ENCODE measurements at places on chromosomes 13 and 19.

DNA sequence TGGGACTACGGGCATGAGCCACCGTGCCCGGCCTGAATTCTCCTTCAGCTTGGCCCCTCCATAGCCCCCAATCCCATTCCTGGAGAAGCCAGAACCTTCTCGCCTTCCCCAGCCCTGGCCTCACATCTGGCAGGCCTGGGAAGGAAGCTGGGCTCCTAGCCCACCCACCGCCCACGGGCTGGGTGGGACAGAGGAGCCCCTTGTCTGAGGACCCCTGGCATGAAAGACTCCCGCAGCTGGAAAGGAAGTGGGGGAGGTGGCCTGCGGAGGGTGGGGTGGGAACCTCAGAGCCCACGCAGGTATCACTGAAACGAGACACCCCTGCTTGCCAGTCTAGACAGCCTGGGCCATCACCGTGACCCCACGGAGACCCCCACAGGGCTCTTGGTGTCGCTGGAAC is 7.7 kb upstream of the NANOS3 start:
- no peak for DNase-seq

- DNase-seq = no peak
Observed at GRCh38 chr13:86960876-86961275, 710.3 kb upstream of the SLITRK5 start.

DNA sequence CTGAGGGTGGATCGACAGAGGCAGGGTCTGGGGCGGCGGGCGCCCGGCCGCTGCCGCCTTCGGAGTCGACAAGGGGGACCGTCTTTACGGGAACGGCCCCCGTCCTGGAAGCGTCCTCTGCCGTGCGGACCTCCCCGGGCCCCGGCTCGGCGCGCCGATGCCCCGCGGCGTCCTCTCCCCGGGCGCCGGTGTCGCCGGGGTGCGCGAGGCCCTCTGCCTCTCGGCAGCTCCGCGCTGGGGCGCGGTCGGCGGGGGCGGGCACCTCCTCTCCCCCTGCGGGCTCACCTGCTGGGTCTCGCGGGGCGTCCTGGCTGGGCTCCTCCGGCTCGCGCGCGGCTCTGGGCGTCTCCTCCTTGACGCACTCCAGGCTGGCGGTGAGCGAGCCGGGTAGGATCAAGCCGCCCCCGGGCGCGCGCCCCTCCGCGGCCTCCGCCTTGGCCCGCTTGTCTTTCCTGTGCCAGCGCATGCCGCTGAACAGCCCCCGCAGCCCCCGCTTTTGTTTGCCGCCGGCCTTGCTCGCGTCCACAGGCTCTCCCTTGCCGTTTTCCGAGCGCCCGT is 1.5 kb downstream of the AMER2 start:
- DNase-seq = peak; percentile 16

DNA sequence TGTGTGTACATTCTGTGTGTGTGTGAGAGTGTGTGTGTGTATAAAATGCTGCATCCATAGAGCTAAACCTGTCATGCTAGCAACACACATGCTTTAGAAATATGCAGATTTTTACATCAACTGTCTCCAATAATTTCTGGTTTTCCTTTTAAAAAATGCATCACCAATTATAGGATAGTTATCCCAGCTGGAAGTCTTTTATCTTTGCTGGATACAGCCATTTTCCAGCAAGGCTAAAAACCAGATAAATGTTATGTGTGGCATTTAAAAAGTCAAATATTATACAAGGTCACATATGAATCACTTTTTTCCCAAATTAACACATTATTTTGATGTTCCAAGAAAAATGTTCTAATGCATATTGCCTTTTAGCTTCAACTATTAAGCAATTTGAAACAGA is 202.0 kb upstream of the IPO5 start:
- no peak for DNase-seq

- no peak for DNase-seq
Observed at GRCh38 chr19:48192750-48193149, 22.3 kb downstream of the ZSWIM9 start.

DNA sequence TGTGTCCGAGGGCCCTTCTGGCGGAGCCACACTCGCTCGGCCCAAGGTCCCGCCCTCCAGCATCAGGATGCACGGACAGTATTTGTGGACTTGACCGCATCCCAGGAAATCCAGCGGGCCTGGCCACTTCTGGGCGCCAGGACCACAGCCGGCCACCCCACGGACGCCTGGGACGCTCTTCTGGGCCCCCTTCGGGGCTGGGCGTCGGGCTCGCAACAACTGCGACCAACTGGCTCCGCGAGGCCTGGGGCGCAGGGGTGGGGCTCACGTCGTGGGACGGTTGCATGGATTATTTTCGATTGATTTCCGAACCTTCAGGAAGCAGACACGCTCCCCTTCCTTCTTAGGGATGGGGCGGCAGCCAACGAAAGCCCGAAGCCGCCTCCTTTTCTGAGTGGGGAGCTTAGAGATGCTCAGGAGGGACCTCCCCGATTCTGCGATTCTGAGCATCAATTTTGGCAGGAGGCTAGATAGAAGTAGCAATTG is 521 bp upstream of the NUP58 start:
- no peak for DNase-seq

DNA sequence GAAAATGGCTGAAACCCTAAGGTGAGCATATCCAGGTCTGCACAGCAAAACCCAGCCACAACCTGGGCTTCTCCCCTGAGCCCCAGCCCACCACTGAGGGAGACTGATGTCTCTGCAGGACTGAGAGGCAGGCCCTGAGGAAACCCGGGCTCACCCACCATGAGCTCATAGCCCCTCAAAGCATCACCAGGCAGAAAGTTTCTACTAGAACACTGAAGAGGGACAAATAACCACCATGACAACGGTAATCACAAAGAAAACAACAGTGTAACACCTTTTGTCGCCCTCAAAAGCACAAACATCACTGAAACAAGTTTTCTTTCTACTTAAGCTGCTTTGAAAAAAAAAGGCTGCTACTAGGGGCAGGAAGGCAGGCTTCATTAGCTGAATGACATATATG is 29.8 kb downstream of the TSHZ3 start:
- DNase-seq = no peak

- DNase-seq = no peak
Observed at GRCh38 chr13:98214008-98214643, 37.1 kb upstream of the RNF113B start.

- DNase-seq = no peak
Observed at GRCh38 chr19:19064098-19064722, 416 bp downstream of the SLC25A42 start.

- DNase-seq = no peak
Observed at GRCh38 chr13:20272104-20272503, 40.0 kb upstream of the GJB6 start.

All from NCI-H1105 treated with DMSO at 0.1 percent for 48 hours (cell line).